ENCODE measurements at places on chromosomes 7 and 10. TPM values are rescaled to one million over a fixed set of nuclear protein-coding genes. Genes with fewer than 3 reads are reported as not detected.
A peak's percentile ranks its signal among the peaks of the same experiment; 100 is the strongest.

DNA sequence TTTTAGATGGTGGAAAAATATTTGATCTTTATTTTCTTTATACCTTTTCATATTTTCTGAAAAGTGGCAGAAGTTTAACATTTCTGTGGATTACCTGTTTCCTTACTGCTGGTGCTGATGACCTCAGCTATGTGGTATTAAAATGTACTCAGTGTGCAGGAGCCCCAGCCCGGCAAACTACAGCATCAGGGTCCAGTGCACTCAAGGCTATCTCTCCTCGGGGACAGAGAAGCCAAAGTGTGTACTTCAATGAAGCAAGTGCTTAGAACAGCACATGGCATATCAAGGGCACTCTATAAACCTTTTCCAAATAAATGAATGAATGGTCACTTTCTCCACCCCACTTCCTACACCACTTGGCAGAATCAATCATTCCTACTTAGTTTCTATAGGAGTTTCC is 111.8 kb downstream of the HIP1 start:
- H3K27ac ChIP-seq: no peak overlapping the region
- no peaks in the 10 kb centered on the region for H3K36me3 ChIP-seq
- no peaks in the 10 kb centered on the region for H3K27me3 ChIP-seq
- H3K4me3 ChIP-seq: no peak overlapping the region

- peaks cover 6% of the 10 kb centered on the region for H3K36me3 ChIP-seq
- H3K27ac ChIP-seq: no peak overlapping the region
- no peak overlapping the region for H3K4me3 ChIP-seq
- H3K4me1 ChIP-seq: peaks cover 20% of the 10 kb centered on the region
- H3K27me3 ChIP-seq: no peaks in the 10 kb centered on the region
Observed at GRCh38 chr7:30722187-30722586, 29.7 kb upstream of the INMT start.

DNA sequence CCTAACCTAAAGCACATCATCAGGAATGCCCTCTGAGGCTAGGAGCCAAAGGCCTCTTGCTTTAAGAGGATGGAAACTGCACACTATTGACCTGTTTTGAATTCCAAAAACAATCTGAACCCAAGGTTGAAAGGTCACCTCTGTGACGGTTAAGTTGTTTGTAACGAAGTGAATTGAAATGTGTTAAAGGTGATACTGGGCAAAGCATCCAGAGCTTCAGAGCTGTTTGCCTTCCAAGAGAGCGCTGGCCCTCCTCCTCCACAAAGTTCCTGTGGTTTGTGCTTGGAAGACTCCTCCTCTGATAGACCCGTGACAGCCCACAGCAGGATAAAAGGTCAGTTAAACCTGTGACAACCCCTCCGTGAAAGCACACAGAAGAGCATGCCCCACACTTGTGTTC is 133.7 kb upstream of the CTTNBP2 start:
- no peak overlapping the region for H3K4me3 ChIP-seq

IRF5 gene
- 1.7 TPM for total RNA-seq

- no peak for DNase-seq
- H3K36me3 ChIP-seq: no peaks in the 10 kb centered on the region
- H3K4me1 ChIP-seq: no peaks in the 10 kb centered on the region
- H3K27ac ChIP-seq: no peak overlapping the region
- no peak overlapping the region for H3K4me3 ChIP-seq
Observed at GRCh38 chr10:14673189-14673861, 101.4 kb downstream of the FAM107B start.

ZNF32 gene
- total RNA-seq: 18.7 TPM

VKORC1L1 gene
- 1.9 TPM for total RNA-seq

DNA sequence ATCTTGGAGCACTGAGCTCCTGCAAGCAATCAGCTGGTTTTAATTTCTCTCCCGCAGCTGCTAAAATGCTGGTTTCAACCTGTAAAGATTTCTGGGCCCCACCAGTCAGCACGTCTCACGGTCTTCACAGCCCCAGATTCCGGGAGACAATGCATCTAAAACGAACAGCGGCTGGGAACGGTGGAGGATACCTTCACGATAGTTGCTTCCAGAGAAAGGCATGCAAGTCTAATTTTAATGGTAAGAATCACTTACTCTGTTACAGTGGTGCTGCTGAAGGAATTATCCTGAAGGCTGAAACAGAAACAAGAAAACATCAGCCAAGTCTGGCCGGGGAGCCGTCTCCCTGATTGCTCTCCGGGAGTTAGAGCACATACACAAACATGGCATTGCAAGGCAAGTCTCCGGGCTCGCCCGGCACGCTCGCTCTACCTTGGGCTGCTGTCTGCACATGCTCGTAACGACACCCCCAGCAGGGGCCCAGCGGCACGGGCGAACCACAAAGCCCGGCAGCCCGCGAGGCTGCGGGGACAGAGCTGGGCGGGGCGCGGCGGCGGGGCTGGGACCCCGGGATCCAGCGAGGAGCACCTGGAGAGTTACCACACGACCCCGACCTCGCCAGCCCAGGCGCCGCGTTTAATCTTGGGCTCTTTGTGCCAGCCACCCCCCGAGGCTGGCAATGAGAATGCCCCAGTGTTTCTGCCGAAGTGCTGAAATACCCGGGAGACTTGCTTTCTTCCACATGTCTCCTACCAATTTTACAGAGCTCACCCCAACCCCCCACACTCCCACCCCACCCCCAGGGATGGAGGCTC is at the start of gene FAM13C:
Gene FAM13C (minus strand): TSS at position 406 of the 815 bp plus-strand sequence. CDS start 89 bp downstream, at position 317.
- no peaks in the 10 kb centered on the region for H3K36me3 ChIP-seq
- DNase-seq: no peak
- no peak within 1 kb of the TSS for H3K27ac ChIP-seq
- peaks cover 14% of the 10 kb centered on the region for H3K27me3 ChIP-seq

DNA sequence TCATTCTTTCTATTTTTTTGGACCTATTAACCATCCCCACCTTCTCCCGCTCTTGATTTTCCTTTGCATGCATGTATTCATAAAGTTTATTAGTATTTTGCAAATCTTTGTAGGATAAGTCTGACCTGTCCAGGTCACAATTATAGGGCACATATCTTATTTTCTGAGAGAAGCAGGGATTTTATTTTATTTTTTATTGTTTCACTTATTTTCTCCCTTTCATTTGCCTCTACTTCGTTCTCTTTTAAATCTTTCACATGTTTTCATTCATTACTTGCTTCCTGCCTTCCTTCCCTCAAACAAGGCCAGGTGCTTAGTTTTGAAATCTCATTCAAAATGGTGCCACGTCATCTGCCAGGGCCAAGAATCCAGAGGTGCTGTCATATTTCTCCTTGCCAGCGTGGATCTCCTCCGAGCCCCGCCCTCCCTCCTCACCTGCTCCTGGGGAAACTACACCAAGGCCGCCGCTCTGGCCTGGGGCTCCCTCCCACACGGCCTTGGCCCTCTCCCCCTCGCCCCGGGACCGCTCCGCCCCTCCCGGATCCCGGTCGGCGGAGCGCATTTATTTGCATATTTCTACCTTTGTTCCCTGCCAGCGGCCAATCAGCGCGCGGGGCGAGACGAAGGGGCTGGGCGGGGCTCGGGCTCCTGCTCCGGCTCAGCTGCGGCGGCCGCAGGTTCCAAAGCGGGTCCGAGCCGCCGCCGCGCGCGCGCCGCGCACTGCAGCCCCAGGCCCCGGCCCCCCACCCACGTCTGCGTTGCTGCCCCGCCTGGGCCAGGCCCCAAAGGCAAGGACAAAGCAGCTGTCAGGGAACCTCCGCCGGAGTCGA is at the start of gene TSPAN13:
Gene TSPAN13 (plus strand): TSS at position 654 of the 830 bp plus-strand sequence. CDS start 213 bp downstream, outside the sequence.
- peaks cover 36% of the 10 kb centered on the region for H3K27me3 ChIP-seq
- peak; percentile 0 for DNase-seq
- H3K27ac ChIP-seq: no peak within 1 kb of the TSS
- H3K4me3 ChIP-seq: peak within 1 kb of the TSS; percentile 55
- no peaks in the 10 kb centered on the region for H3K36me3 ChIP-seq
- peaks cover 10% of the 10 kb centered on the region for H3K4me1 ChIP-seq

BICC1 gene
- not detected for total RNA-seq

ZNF488 gene
- not detected for total RNA-seq

DNA sequence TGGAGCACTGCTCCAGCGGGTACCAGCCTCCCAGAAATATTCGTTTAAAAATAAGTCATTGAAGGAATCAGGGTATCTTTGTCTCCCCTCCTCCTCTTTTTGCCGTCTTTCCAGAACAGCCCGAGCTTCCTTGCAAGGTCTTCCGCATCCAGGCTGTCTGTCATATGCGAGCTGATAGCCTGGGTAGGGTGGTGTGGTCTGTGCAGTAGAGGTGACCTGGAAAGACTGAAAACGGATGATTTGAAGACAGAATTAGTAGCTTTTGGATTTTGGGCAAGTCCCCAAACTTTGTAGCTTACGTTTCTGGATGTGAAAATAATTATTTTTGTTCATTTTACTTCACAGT is 480 bp downstream of the VPS50 start:
- peak overlapping the region; percentile 91 for H3K27ac ChIP-seq
- DNase-seq: no peak
- peaks cover 6% of the 10 kb centered on the region for H3K4me1 ChIP-seq
- H3K4me3 ChIP-seq: peak overlapping the region; percentile 67

- H3K4me1 ChIP-seq: peaks cover 30% of the 10 kb centered on the region
- no peaks in the 10 kb centered on the region for H3K27me3 ChIP-seq
- no peak overlapping the region for H3K27ac ChIP-seq
- no peak overlapping the region for H3K4me3 ChIP-seq
- peaks cover 37% of the 10 kb centered on the region for H3K36me3 ChIP-seq
Observed at GRCh38 chr7:5333121-5334045, 50.6 kb downstream of the SLC29A4 start.

ZKSCAN1 gene
- 42.3 TPM for total RNA-seq

DNA sequence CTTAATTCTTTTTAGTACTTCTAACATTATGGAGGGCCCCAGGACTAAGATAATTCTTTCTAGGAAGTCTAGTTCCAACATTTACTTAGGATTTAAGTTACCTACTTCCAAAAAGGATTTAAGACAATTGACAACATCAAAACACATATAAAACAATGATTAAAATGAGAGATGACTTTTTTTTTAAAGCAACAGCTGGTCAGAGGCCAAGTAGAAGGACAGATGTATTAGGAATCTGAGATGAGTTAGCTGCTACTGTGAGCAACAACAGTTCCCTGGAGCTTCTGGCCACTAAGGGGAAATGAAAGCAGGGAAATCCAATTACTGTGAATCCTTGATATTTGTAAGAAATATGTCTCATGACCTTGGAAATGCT is 222.3 kb downstream of the PHTF2 start:
- DNase-seq: no peak
- peaks cover 14% of the 10 kb centered on the region for H3K27me3 ChIP-seq
- H3K36me3 ChIP-seq: no peaks in the 10 kb centered on the region
- H3K4me1 ChIP-seq: peaks cover 11% of the 10 kb centered on the region
- H3K4me3 ChIP-seq: no peak overlapping the region

TRIL gene
- not detected for total RNA-seq

DNA sequence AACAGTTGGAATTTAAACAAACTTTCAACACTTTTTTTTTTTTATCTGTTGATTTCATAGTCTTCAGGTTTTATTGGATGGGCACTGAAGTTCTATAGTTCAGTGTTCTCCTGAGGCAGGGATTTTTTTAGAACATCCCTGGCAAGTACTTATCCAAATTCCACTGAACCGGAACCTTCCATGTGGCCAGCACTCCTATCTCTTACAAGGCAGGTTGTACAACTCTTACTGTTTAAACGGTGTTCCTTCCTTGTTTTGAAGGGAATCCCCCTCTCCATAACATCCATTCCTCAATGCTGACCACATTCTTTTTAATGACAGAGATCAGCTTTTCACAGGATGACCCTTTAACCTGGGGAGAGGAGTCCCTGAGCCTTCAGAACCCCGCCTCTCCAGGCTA is 238.9 kb upstream of the CTBP2 start:
- H3K27me3 ChIP-seq: no peaks in the 10 kb centered on the region
- no peak for DNase-seq
- H3K36me3 ChIP-seq: no peaks in the 10 kb centered on the region

GRCh38 chr7:152479595-152479994 is 43.8 kb upstream of the KMT2C start:
- no peaks in the 10 kb centered on the region for H3K27me3 ChIP-seq
- no peaks in the 10 kb centered on the region for H3K36me3 ChIP-seq
- H3K27ac ChIP-seq: no peak overlapping the region
- no peaks in the 10 kb centered on the region for H3K4me1 ChIP-seq
- no peak overlapping the region for H3K4me3 ChIP-seq
- no peak for DNase-seq

SLC26A3 gene
- not detected for total RNA-seq

FHIP2A gene
- total RNA-seq: 52.8 TPM

- DNase-seq: no peak
- peaks cover 44% of the 10 kb centered on the region for H3K4me1 ChIP-seq
- H3K27ac ChIP-seq: no peak overlapping the region
- H3K4me3 ChIP-seq: peak overlapping the region; percentile 49
- H3K36me3 ChIP-seq: peaks cover 21% of the 10 kb centered on the region
Observed at GRCh38 chr7:101162551-101163278, 2.7 kb downstream of the VGF start.

DNA sequence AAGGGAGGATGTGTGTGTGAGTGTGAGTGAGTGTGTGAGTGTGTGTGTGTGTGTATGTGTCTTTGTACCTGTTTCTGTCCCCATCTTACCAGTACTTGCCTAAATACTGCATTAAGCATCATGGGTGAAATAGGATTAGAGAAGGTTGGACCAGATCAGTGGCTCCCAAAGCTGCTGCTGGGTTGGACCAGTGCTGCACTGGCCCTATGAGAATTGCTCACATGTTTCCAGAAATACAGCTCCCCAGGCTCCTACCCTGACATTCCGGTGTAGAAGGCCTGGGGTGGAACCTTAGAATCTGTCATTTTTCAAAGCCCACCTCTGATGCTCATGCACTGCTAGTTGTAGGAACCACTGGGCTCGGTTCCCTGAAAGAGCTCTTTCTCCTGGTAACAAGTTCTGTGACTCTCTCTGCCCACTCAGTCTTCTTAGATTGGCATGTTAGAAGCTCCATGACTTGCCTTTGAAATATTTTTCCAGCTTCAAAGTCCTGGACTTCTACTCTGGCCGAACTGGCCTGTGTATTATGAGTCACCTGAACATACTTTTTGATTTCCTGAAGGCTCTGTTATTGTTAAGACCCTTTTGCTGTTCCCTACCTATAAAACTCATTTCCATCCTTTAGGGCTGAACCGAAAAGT is 224.7 kb downstream of the CUX1 start:
- peaks cover 5% of the 10 kb centered on the region for H3K36me3 ChIP-seq
- no peak overlapping the region for H3K4me3 ChIP-seq
- no peak overlapping the region for H3K27ac ChIP-seq
- no peaks in the 10 kb centered on the region for H3K4me1 ChIP-seq

GRCh38 chr7:81175275-81175940 is 256.6 kb upstream of the SEMA3C start:
- no peaks in the 10 kb centered on the region for H3K27me3 ChIP-seq
- no peak overlapping the region for H3K4me3 ChIP-seq
- no peak for DNase-seq
- no peaks in the 10 kb centered on the region for H3K4me1 ChIP-seq

DNA sequence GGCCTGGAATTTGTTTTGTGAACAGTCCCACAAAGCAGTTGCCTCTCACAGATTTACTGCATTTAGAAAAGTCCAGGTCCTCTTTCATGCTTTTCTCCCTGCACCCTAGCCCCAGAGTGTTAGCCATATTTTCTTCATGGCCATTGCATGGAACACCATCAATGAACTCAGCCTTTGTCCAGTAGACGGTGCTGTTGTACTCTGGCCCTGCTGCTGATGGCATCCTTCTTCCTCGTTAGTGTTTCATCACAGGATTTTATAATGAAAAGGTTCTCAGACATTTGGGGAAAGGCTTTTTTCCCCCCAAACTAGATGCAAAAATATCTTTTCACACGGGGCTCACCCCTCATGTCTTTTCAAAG is 93.0 kb upstream of the SLC25A13 start:
- no peak overlapping the region for H3K4me3 ChIP-seq
- H3K27me3 ChIP-seq: no peaks in the 10 kb centered on the region
- H3K36me3 ChIP-seq: no peaks in the 10 kb centered on the region
- H3K4me1 ChIP-seq: no peaks in the 10 kb centered on the region
- peak; percentile 62 for DNase-seq
- H3K27ac ChIP-seq: no peak overlapping the region

All from CD4-positive, alpha-beta T cell (primary cell).